ENCODE measurements at places on chromosomes 11 and 22. TPM values are rescaled to one million over a fixed set of nuclear protein-coding genes. Genes with fewer than 3 reads are reported as not detected.

Gene TRIM49
- total RNA-seq: not detected

Gene ANO3
- total RNA-seq: not detected

Gene MUC6
- not detected for total RNA-seq

Gene SLC17A6
- total RNA-seq: not detected

Gene APOBEC3A
- total RNA-seq: not detected
